ENCODE measurements at places on chromosomes 6 and 20. TPM values are rescaled to one million over a fixed set of nuclear protein-coding genes. Genes with fewer than 3 reads are reported as not detected.

The MOCS3 gene
- total RNA-seq: 8.4 TPM

The CALHM5 gene
- total RNA-seq: not detected

The PRICKLE4 gene
- not detected for total RNA-seq

The EPPIN gene
- not detected for total RNA-seq

- no peak overlapping the region for H3K4me3 ChIP-seq
- no peak for DNase-seq
- H3K27ac ChIP-seq: no peak overlapping the region
- no peaks in the 10 kb centered on the region for H3K4me1 ChIP-seq
- no peaks in the 10 kb centered on the region for H3K36me3 ChIP-seq
- peaks cover 8% of the 10 kb centered on the region for H3K27me3 ChIP-seq
Measured at GRCh38 chr6:44057238-44057930, 69.9 kb downstream of the MRPL14 start.

DNA sequence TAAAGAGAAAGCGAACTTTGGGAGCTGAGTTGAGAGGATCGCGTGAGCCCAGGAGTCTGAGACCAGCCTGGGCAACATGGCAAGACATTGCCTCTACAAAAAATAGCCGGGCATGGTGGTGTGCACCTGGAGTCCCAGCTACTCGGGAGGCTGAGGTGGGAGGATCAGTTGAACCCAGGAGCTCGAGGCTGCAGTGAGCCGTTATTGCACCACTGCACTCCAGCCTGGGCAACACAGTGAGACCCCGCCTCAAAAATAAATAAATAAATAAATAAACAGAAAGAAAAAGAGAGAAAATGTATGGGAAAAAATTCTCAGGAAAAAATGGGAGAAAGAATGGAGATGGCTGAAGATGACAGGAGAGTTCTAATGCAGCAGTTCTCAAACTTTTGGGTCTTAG, 2.5 kb downstream of the C20orf202 start:
- no peak overlapping the region for H3K4me3 ChIP-seq
- no peaks in the 10 kb centered on the region for H3K27me3 ChIP-seq
- H3K27ac ChIP-seq: no peak overlapping the region

- peak overlapping the region; percentile 98 for H3K27ac ChIP-seq
- no peaks in the 10 kb centered on the region for H3K27me3 ChIP-seq
- no peak for DNase-seq
- peaks cover 97% of the 10 kb centered on the region for H3K36me3 ChIP-seq
- H3K4me3 ChIP-seq: peak overlapping the region; percentile 39
Measured at GRCh38 chr6:24861934-24862333, 63.2 kb upstream of the ARMH2 start.

- H3K36me3 ChIP-seq: peaks cover under 1% of the 10 kb centered on the region
- H3K4me1 ChIP-seq: peaks cover 60% of the 10 kb centered on the region
- peak overlapping the region; percentile 40 for H3K4me3 ChIP-seq
- peak overlapping the region; percentile 96 for H3K27ac ChIP-seq
- no peaks in the 10 kb centered on the region for H3K27me3 ChIP-seq
Measured at GRCh38 chr6:26476896-26477295, 19.1 kb downstream of the BTN2A1 start.

- no peak for DNase-seq
- H3K36me3 ChIP-seq: no peaks in the 10 kb centered on the region
- H3K4me1 ChIP-seq: no peaks in the 10 kb centered on the region
- no peak overlapping the region for H3K4me3 ChIP-seq
Measured at GRCh38 chr6:9140951-9141460, 705.7 kb upstream of the SLC35B3 start.

- H3K4me3 ChIP-seq: no peak overlapping the region
- H3K36me3 ChIP-seq: no peaks in the 10 kb centered on the region
- H3K27me3 ChIP-seq: peaks cover 8% of the 10 kb centered on the region
- H3K27ac ChIP-seq: no peak overlapping the region
- no peak for DNase-seq
Measured at GRCh38 chr6:41445261-41445660, 100.9 kb upstream of the FOXP4 start.

DNA sequence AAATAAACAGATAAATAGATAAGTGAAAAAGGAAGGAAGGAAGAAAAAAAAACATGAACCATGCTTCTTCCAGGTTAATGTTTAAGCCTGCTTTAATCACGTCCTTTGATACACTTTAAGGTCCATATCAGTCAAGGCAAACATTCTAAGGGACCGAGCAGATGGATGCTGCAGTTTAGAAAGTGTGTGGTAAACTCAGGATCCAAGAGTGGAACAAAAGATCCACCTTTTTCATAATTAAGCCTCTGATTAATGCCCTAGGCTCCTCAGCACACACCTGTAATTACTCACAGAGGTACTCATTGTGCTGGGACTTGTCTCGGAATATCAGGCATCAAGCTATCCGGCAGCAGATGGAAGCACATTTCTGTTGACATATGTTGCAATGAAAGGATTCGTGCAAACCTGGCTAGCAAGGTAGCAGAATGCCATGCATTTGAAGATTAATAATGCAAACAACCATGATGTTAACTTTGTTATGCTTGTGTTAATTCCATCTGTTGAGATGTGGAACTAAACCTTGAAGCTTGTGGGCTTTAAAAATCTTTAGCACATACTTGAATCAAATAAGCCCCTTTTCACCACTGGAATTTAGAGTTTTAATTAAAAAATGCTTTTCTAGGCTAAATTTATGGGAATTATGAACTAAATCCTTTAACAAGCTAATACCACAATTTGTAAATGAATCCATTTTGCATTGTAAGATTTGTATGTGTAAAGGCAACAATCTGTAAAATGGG, 163.7 kb downstream of the RALGAPA2 start:
- peaks cover 15% of the 10 kb centered on the region for H3K4me1 ChIP-seq

DNA sequence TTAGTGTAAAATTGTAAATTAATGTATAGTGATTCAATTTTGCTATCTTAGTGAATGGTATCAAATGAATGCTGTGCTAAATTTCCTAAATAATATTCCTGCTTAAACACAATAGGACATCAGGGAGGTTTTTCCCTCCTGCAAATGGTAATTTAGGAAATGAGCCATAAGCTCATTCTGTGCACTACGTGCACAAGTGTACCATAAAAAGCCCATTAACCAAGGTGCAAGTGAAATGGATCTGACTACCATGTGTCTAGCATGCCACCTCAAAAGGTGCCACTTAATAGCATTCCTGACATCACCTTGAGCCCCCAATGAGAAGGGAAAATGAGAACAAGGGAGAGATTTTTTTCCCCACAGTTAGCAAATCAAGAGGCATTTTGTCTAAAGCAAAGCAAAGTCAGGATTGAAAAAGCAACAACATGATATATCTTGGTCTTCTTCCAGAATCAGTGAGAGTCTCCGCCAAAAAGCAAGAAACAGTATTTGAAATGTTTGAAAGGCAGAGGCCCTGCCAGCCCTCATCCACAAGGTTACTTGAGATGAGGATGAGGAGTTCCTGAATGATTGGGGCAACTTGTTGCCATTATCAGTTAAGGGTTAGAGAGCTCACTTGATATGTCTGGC, 334.2 kb upstream of the RSPO3 start:
- DNase-seq: no peak
- no peak overlapping the region for H3K27ac ChIP-seq
- H3K27me3 ChIP-seq: peaks cover 3% of the 10 kb centered on the region

DNA sequence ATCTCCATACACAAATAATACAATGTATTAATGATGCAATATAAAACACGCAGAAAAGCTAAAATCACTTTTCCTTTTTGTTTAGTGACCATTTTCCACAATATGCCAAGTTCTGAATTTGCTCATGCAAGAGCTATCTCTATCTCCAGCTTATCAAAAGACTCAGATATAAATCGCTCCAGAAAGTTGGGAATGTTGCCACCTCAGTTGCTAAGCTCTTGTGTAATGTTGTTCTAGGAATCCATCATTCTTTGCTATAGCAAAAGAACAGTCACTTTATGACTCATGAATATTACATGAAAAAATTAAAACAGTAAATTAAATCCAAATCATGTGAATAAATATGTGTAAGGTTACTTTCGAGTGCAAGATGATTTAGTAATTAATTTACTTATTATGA, 8.7 kb downstream of the PLAGL1 start:
- H3K27ac ChIP-seq: no peak overlapping the region
- peaks cover 1% of the 10 kb centered on the region for H3K27me3 ChIP-seq

GRCh38 chr6:73491377-73491776, 29.5 kb downstream of the EEF1A1 start:
- H3K4me1 ChIP-seq: no peaks in the 10 kb centered on the region
- DNase-seq: no peak
- H3K27me3 ChIP-seq: no peaks in the 10 kb centered on the region
- peaks cover 91% of the 10 kb centered on the region for H3K36me3 ChIP-seq

DNA sequence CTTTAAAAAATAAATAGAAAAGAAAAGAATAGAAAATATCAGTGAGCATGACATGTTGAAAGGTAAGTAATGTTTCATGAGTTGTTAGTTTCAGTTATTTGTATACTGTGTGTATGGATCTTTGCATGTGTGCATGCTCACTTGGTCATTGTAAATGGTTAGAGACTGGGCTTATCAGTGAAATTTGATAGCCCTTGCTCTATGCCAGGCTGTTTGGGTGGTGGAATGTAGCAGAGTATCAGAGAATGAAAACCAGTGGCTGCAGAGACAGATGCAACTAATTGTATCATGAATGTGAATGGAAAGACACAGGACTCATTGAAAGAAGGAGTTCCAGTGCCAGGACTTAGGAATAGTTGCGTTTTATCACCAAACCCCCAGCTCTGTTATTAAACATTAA, 4.2 kb downstream of the GSTA2 start:
- no peaks in the 10 kb centered on the region for H3K36me3 ChIP-seq
- H3K4me1 ChIP-seq: no peaks in the 10 kb centered on the region
- H3K4me3 ChIP-seq: no peak overlapping the region

- peaks cover 7% of the 10 kb centered on the region for H3K4me1 ChIP-seq
Measured at GRCh38 chr6:7615611-7616383, 25.8 kb downstream of the SNRNP48 start.

DNA sequence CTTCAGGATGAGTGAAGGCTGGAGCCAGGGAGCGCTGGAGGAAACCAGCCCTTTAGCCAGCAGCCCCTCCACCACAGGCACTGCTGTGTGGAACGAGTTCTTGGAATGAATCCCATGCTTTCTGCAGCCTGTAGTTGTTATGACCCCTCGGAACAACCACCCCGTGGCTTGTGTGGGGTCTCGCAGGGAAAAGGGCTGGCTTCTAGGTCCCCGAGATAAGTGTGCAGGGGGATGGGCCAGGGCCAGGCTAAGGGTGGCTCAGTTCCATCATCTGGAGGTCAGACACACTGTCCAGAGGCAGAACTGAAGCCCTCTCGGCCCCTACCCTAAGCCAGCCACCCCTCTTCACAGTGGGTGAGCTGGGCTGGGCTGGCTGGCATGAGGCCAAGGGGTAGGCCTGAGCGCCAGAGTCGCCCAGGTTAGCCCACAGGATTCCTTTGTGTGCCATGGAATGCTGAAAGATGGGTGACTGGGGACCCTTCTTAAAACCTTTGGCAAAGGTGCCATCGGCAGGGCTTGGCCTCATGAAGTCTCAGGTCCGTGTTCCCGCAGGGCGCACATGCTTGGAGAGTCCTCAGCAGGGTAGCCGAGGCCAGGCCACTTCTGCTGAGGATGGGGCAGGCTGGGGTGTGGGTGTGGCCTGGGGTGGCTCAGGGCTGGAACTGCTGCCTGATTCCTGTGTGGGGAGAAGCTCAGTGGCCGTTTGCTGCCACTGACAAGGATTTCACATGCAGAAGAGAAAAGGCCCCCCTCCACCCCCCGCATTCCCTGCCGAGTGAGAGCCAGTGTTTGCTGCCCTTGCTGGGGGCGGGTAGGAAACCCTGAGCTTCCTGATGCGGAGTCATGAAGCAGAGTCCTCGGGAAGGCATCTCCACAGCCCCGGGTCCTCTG, 24.6 kb downstream of the SPATA2 start:
- no peak for DNase-seq
- no peaks in the 10 kb centered on the region for H3K36me3 ChIP-seq
- peaks cover 7% of the 10 kb centered on the region for H3K4me1 ChIP-seq

GRCh38 chr6:141956046-141956761, 176.5 kb upstream of the GJE1 start:
- H3K4me3 ChIP-seq: no peak overlapping the region
- H3K27ac ChIP-seq: no peak overlapping the region
- H3K36me3 ChIP-seq: peaks cover 27% of the 10 kb centered on the region
- no peaks in the 10 kb centered on the region for H3K4me1 ChIP-seq

GRCh38 chr6:149190224-149190831, 127.2 kb upstream of the TAB2 start:
- H3K4me1 ChIP-seq: peaks cover 22% of the 10 kb centered on the region
- H3K4me3 ChIP-seq: no peak overlapping the region
- DNase-seq: no peak
- H3K27ac ChIP-seq: peak overlapping the region; percentile 22

GRCh38 chr20:6886065-6886729, 118.7 kb downstream of the BMP2 start:
- H3K27ac ChIP-seq: no peak overlapping the region
- H3K4me3 ChIP-seq: no peak overlapping the region
- H3K4me1 ChIP-seq: no peaks in the 10 kb centered on the region
- no peaks in the 10 kb centered on the region for H3K36me3 ChIP-seq
- peaks cover under 1% of the 10 kb centered on the region for H3K27me3 ChIP-seq

DNA sequence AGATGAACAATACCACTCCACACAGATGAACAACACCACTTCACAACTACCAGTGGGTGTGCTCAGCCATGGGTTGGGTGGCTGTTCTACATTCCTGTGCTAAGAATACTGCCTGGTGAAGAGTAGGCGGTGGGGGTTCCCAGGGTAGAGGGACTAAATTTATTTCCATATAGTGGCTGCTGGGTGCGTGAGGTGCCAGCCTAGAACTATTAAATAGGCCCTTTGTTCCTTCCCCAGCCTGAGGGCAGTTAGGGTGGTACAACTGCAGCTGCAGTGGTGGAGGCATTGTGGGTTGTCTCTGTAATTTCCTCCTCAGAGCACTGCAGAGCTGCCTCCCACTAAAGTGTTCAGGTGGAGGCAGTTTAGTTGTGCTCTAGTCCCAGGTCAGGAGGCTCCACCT, 618.4 kb downstream of the MMUT start:
- no peak overlapping the region for H3K4me3 ChIP-seq
- H3K27ac ChIP-seq: no peak overlapping the region
- DNase-seq: no peak
- H3K27me3 ChIP-seq: no peaks in the 10 kb centered on the region

DNA sequence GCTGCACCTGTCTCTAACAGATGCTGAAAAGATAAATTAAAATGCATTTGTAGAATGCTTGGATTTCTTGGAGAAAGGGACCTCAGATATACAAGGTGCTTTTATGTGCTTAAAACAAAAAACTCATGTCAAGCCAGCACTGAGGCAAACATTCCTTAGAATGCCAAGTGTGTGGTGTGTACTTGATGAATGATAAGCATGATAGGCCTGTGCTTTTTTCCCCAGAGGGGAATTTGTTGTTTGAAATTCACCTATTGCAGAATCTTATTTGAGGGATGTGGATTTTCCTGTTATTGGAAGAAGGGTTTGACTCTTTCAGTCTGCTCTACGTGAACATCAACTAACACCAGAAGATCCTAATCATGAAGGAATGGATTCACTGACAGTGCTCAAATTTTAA, 28.8 kb downstream of the TTI1 start:
- H3K4me1 ChIP-seq: peaks cover 12% of the 10 kb centered on the region
- no peak for DNase-seq
- H3K36me3 ChIP-seq: peaks cover 12% of the 10 kb centered on the region
- H3K27me3 ChIP-seq: no peaks in the 10 kb centered on the region

DNA sequence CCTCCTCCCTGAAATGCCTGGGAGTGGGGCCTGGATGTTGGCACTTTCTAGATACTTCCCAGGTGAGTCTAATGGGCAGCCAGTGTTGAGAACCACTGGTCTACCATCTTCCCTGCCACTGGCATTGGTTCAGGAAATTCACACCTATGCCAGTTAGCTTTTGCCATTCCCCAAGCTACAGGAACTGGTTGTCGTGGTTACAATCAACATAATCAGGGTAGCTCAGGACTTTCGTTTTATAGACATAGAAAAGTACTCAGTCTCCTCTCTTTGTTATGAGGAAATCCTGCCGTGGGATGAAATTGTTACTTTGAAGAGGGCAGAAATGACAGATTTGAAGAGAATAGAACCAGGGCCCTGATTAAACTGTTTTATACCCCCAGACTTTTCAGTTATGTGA, 127.9 kb upstream of the FOXO3 start:
- no peaks in the 10 kb centered on the region for H3K36me3 ChIP-seq
- H3K27me3 ChIP-seq: no peaks in the 10 kb centered on the region
- H3K4me1 ChIP-seq: peaks cover 3% of the 10 kb centered on the region
- H3K4me3 ChIP-seq: no peak overlapping the region
